ENCODE measurements at places on chromosomes 2 and 18. TPM values are rescaled to one million over a fixed set of nuclear protein-coding genes. Genes with fewer than 3 reads are reported as not detected.

PLCD4 gene
- 0.88 TPM for polyA plus RNA-seq

PPIG gene
- 36.4 TPM for polyA plus RNA-seq

CNDP1 gene
- not detected for polyA plus RNA-seq

MARCHF4 gene
- polyA plus RNA-seq: 0.10 TPM

SF3B6 gene
- polyA plus RNA-seq: 115 TPM

DNER gene
- polyA plus RNA-seq: 1.3 TPM

FARSB gene
- polyA plus RNA-seq: 31.1 TPM

RMC1 gene
- 29.5 TPM for polyA plus RNA-seq

LHCGR gene
- 1.2 TPM for polyA plus RNA-seq

MAP4K4 gene
- polyA plus RNA-seq: 55.5 TPM

ACOXL gene
- polyA plus RNA-seq: not detected

OBSL1 gene
- 53.2 TPM for polyA plus RNA-seq

PARD6G gene
- 9.6 TPM for polyA plus RNA-seq

SETBP1 gene
- 7.8 TPM for polyA plus RNA-seq

VWC2L gene
- not detected for polyA plus RNA-seq

AOX1 gene
- polyA plus RNA-seq: 105 TPM

ALLC gene
- polyA plus RNA-seq: 1.0 TPM

LYPD1 gene
- 1.6 TPM for polyA plus RNA-seq
